ENCODE measurements at places on chromosomes 16 and 17.

GRCh38 chr17:46794318-46794717 is 24.2 kb downstream of the WNT3 start:
- no peak for DNase-seq

DNA sequence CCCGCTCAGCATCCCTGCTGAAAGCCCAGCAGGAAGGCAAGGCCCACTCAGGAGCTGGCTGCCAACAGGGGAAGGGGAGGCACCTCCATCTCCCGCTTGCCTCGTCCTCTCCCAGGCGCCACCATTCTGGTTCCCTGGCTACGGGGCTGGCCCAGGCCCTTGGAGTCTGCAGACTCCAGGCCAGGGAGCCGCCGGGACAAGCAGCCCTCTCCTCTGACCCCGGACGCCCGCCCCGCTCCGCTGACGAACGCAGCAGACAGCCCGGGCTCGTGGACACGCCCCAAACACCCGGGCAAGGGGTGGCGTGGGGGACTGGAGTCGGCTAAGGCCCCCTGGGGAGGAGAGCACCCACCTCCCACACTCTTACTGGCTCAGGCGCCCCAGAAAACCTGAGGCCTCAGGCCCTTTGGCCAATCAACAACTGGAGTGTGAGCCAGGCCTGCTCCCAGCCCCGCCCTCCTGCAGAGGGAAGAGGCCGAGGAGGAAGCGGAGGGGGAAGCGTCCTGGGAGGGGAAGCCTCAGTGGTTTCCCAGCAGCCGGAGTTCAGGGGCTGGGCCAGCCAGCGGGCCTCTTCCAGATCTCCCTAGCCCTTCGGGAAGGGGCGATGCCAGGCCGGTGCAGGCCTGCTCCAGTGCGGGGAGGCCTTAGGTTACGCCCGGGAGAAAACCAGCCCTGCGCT is 4.2 kb downstream of the MNT start:
- DNase-seq: no peak

- DNase-seq: no peak
These were observed 5.5 kb downstream of the BIRC5 start for GRCh38 chr17:78219396-78220150.

GRCh38 chr16:77290451-77291115 is 91.4 kb downstream of the SYCE1L start:
- no peak for DNase-seq

DNA sequence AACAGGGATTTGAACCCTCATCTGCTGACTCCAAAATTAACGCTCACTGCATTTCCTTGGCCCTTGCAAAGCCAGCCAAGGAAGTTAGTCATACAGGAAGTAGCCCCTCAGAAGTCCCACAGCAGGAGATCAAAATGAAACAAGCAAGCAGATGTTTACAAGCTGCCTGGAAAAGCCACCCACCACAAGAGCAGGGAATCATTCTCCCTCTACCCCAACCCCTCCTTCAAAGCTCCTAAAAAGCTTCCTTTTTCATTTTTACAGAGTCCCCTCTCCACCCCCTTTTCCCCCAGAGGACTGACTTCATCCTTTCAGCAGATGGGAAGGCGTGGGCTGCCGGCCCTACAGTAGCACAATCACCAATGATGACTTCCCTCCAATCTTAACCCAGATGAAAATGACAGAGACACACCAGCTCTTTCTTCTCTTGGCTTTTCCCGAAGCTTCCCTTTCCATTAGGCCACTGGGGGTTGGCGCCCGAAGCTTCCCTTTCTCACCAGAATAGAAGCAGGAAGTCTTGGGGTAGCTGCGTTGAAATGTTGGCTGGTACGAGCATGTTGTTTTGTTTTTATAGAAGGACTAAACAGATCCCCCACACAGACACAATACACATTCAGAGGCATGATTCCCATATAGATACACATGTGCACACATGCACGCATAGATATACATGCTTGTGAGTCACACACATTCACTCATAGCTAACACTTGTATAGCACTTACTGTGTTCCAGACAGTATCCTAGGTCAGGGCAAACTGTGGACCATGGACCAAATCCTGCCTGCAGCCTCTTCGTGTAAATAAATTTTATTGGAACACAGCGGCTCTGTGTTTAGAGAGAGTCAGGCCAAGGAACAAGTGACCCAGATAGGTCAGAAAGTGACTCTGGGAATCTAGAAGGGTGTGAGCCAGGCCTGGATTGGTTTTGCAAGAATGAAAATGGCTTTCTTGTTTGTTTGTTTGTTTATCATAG is 17.4 kb downstream of the ITPRIPL2 start:
- no peak for DNase-seq

- no peak for DNase-seq
These were observed 26.8 kb downstream of the CMTR2 start for GRCh38 chr16:71262391-71262790.

DNA sequence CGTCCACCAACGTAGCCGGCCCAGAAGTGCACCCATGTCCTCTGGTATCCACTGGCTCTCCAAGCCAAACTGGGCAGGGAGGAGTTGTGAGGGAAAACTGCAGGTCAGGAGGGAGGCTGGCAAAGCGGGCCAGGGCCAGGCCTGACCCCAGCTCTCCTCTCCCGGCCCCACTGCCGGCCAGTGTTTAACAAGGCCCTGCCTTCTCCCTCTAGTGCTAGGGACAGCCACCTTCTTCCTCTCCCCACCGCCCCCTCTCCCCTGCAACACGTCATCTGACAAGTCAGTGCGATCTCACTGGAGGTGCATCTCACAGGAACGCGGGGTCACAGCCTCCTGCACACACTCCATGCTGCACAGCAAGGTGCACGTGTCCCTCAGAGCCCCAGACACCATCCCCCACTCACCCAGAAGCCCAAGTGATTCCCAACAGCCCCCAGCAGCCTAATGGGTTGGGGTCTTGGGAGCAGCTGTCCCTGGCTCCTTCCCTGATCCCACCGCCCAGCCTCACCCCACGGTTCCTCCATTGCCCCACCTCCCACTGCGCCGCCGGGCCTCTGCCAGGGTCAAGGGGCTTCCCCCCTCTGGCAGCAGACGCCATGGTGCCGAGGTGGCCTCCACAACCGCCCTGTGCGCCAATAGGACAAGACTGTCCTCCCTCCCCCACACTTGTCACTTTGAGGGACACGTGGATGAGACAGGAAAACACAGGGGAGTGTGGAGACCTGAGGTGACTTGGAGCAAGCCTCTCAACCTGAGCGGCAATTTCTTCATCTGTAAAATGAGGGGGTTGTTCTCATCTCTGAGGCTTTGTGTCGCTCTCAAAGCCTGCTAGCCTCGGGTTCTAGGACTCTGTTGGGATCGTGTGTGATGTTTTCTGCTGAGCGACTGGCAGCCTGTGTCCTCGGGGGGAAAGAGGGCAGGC is 1.1 kb upstream of the ACE start:
- DNase-seq: no peak

- DNase-seq: no peak
These were observed 545.2 kb upstream of the CDH11 start for GRCh38 chr16:65667011-65667578.

DNA sequence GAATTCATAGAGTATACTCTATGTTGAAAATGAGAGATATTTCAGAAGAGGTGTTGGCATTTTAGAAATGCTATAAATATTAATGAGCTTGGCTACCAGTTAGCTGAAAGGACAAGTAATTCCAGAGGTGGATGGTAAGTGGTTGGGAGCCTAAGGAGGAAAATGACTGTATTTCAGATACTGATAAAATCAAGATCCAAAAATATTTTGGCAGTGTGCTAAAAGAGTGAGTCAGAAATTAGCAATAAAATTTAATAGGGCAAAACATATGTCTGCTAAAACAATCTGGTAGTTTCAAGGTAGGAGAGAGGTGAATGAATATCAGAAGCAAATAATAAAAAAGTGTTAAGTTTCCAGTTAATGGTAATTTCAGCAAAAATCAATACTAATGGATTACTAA is 1287.9 kb downstream of the CDH8 start:
- no peak for DNase-seq

DNA sequence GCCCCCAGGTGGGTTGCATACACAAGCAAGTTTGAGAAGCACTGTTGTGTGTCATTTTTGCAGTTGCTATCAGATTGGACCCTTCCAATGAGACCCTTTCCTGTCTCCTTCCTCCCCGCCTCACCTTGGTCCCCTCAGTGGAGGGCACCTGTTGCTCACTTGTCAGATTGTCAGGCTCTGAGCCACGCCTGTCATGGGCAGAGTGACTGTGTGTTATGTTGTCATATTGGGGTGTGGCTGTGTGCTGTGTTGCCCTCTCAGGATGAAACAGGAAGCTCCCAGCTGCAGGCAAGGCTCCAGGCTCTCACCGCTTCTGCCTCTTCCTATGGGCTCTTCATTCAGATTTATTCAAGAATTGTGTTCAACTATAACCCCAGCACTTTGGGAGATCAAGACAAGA is 302.9 kb downstream of the CPPED1 start:
- no peak for DNase-seq

DNA sequence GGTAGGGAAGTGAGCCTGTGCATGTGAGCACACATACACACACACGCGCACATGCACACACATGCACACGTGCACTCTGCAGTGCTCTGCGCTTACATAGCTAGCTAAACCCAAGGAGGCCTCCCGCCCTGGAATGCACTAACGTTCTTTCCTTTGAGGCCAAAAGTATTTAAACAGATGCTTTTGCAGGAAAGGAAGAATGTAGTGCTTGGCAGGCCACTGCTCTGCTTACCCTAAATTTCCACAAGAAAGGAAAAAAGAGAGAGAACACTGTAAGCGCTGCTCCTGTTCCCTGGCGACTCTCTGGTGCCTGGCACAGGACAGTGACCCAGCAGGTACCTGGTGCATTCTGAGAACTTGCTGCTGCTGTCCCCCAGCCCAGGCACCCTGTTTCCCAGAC is 31.3 kb upstream of the MRPS23 start:
- no peak for DNase-seq
